ENCODE measurements at places on chromosomes 6 and 20.

- DNase-seq: no peak
Measured at GRCh38 chr6:146481527-146481926, 62.1 kb upstream of the RAB32 start.

DNA sequence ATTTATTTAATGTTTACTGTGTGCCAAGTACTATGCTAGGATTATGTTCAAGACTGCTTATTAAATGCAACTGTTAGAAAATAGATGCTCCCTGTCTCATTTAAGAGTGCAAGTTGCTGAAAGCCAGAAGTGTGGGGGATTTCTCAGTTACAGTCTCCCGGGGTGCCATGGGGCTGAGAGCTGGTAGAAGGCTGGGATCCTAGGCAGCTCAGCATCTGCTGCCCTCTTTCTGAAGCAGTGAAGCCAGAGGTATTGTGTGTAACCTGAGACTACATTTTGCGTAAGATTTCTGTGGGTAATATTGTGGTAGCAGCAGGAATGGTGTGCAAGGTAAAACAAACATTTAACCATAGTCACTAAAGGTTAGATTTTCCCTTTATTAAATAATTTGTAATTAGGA, 120.6 kb downstream of the AKAP7 start:
- DNase-seq: no peak

GRCh38 chr6:125987026-125987617, 782 bp downstream of the TRMT11 start:
- no peak for DNase-seq

- no peak for DNase-seq
Measured at GRCh38 chr6:36444470-36444869, 1.7 kb downstream of the KCTD20 start.

DNA sequence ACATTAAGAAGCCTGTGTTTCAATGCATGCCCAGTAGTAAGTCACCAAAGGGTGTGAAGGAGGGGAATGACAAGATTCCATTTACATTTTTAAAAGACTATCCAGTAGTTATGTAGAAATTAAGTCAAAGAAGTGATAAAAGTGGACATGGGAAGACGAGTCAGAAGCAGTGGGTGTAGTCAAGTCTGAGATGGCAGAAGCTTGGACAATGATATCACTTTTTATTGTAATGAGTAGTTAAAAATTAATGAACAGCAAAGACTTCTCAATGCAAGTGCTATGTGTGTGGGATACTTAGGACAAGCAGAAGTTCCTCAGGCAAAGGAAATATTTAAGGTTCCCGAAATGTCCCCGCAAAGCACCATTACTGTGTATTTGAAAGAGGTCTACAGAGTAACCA, 156.0 kb downstream of the DST start:
- no peak for DNase-seq

DNA sequence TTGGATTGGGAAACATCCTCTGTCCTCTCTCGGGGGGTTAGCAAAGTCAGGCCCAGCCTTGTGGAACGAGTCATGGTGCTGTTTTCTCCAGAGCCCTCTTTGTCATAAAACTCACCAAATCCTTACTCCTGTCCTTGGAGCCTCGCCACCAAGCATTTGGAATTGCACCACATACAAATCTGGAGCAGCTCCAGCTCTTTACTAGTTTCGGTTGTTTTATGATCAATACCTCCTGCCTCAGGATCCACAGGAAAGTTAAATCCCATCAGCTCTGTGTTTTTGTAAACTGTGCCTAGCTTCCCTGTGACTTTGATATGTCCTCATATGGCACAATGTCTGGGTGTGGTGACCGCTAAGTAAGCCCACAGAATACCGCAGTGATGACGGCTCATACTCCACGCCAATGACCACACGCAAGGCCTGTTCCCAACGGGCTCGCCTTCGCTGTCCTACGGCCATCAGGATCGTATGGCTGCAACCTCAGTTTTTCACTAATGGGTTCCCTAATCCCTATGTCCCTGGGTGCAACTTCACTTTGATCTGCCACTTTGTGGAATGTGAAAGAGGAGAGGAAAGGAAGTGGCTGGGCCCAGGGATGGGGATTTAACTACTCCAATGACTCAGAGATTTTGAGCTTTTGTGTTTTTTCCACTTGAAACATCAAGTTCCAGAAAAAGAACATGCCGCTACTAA, 111.3 kb upstream of the FOXQ1 start:
- DNase-seq: no peak

GRCh38 chr6:11769244-11769643, 9.4 kb downstream of the ADTRP start:
- DNase-seq: no peak

GRCh38 chr20:41249411-41250281, 67.9 kb downstream of the ZHX3 start:
- DNase-seq: no peak

DNA sequence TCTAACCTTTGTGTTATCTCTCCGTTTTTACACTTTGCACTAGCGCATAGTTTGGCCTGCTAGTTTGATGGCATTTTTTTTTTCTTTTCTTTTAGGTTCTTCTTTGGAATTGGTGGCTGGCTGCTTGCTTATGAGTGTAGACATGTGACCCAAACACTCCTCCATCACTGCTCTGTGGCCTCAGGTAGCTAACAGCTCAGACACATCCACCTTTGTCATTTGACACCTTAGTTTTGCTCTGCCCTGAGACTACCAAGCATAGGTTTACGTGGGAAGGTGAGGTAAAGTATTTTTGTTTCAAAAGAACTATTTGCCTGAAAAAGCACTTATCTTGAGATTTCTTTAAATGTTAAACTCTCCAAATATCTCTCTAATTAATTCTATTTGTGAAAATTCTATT, 368.4 kb upstream of the MAP3K7 start:
- no peak for DNase-seq

- no peak for DNase-seq
Measured at GRCh38 chr6:11373208-11373607, 140.7 kb upstream of the NEDD9 start.

DNA sequence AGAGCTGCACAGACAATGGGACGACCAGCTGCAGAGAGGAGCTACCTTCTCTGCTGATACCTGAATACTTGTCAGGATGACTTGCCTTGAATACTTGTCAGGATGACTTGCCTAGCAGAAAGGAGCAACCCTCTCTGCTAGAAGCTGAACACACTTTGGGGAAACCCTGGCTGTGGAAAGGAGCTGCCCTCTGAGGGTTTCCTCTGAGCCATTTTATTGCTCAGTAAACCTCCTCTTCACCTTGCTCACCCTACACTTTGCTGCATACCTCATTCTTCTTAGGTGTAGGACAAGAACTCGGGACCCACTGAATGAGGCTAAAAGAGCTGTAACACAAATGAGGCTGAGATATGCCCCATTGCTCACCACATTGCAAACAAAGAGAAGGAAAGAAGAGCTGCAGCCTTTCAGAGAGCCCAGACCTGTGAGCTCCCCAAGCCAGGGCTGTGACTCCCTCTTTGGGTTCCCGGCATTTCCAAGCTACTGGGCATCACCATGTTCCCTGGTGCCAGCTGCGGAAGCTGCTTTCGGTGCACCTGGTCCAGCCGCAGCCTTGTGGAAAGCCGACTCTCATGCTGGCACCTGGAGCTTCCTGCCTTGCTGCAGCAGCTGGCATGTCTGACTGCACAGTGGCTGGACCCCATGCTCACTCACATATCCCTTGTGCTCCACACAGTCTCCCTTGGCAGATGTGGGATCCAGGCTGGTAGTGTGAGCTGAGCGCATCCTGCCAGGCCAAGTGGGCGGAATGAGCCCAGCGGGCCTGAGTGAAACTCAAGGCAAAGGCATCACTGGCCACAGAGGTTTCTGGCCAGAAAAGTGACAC, 106.7 kb upstream of the AHI1 start:
- DNase-seq: no peak

DNA sequence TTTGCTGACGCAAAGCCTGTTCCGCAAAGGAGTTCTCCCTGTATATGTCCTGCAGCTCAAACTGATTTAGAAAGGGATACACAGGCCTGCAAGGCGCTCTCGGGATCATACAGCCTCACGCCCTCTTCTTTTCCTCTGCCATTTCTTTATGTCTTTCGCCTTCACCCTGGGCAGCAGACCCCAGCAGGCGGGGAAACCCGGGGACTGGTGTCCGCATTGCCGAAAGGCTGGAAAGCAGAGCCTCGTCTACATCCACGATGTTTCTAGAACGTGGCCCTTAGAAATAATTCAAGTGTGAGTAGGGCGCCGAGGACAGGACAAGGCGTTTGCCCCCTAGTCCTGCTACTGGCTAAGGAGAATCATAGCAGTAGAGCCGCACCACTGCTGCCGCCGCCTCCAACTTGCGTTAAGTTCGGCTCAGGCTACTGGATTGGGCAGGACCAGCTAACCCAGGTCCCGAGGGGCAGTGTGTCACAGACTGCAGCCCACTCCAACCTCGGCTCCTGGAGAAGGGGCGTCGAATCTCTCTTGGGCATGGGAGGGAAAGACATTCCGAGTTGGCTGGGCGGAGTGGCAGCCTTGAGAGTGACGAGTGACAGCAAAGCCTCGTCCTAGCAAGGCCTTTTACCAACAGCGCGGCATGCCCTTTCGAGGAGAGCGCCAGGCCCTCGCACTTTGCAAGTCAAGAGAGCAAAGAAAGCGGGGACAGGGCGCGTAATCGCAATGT, 2.6 kb upstream of the TBX18 start:
- no peak for DNase-seq

DNA sequence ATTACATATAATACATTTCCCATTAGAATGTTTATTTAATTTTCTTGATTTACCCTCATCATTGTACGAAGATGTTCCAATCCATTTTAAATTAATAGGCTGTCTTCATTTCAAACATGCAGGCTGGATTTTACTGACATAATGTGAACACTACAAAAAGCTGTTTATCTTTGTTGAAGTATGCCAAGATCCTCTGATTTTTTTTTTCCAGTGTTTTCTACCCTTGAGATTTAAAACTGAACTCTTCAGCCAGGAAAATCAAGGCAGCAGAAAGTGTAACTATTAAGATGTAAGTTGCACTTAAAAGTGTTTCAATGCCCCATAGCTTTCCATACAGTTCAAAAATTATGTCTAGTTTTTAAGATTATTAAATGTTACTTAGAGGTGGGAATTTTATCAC, 43.5 kb downstream of the PRKN start:
- DNase-seq: no peak

GRCh38 chr6:1524040-1524480, 85.7 kb upstream of the FOXC1 start:
- DNase-seq: peak; percentile 79
